ENCODE measurements at places on chromosomes 16 and 17.

- no peak for DNase-seq
Measured at GRCh38 chr17:14269473-14269872, 31.4 kb upstream of the HS3ST3B1 start.

DNA sequence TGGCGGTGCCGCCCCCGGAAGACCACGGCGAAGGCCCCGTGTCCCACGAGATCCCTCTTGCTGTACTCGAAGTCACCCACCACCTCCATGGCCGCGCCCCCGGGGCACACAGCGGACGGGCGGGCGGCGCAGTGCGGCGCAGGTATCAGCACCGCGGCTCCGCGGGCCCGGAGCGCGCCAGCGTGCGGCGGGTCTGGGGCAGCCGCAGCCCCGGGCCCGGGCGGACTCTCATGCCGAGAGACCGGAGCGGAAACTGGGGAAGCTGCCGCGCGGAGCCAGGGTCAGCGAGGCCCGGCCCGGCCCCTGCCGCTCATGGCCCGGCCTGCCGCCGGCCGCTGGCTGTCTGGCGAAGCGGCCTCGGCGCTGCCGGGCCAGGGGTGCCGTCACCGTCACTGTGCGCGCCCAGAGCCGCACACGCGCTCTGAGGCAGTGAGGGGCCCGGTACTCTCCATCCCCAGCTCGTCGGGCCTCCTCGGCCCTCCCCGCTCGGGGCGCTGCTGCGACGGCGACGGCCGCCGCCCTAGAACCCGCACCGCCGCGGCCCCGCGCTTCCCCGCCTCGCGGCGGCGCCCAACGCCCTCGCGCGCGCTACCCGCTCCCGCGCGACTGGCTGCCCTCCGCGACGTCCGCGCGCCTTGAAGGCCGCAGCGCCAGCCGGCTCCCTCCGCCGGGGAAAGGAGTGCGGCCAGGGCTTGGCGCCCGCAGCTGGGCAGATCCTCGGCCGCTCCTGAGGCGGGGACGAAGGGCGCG lies at the start of gene ULK2:
ULK2 (minus strand) TSS at position 608 of the 750 bp plus-strand sequence; CDS start at position 89, 519 bp downstream.
- peak; percentile 18 for DNase-seq

- no peak for DNase-seq
Measured at GRCh38 chr16:66728117-66728787, 23.2 kb downstream of the DYNC1LI2 start.

GRCh38 chr17:51802544-51802943 lies 356.0 kb downstream of the CA10 start:
- DNase-seq: no peak

DNA sequence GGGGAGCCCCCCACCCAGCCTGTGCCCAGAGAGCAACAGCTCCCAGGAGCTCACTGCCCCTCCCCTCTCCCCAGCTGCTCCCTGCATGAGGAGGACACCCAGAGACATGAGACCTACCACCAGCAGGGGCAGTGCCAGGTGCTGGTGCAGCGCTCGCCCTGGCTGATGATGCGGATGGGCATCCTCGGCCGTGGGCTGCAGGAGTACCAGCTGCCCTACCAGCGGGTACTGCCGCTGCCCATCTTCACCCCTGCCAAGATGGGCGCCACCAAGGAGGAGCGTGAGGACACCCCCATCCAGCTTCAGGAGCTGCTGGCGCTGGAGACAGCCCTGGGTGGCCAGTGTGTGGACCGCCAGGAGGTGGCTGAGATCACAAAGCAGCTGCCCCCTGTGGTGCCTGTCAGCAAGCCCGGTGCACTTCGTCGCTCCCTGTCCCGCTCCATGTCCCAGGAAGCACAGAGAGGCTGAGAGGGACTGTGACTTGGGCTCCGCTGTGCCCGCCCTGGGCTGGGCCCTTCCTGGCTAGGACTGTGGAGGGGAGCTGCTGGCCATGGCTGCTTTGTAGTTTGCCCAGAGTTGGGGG lies 584 bp downstream of the TCAP start:
- no peak for DNase-seq

Data from activated CD4-positive, alpha-beta T cell treated with anti-CD3 and anti-CD28 coated beads for 24 hours (primary cell).